HEK293T (cell line): ENCODE measurements at places on chromosomes 3 and 15.

DNA sequence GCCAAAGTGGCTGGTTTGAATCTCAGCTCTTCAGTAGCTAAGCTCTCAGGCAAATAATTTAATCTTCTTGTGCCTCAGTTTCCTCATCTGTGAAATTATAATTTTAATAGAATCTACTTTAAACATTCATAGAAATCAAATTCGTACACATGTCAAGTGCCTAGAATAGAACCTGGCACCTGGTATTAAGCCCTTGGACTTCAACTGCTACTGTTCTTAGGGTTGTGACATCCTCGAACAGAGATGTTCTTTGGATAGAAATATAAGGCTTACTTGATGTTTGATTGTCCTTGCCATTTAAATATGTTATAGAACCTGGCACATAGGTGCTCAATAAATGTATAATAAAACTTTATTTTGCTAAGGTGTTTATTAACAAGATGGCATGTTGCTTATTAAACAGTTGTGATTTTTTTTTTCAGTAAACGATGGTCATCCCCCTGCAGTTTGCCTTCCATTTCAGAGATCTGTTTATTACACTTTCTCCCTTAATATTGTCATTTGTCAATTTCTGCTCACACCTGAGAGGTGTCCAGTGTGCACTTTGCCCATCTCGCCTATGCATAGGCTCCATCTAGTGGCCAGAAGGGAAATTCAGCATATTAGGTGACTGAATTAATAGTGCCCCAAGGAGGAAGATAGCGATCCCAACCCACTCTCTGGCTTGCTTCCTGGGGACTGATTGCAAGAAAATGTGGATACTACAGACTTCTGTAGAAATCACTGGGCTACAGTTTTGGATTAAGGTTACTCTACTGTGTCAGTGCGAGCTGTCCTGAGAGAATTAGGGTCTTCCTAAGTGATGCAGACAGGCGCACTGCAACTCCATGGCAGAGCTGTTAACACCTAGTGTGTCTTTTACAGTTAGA, 10.7 kb downstream of the IGF1R start:
- peak; percentile 70 for DNase-seq

GRCh38 chr15:92271179-92271578, 122.5 kb upstream of the ST8SIA2 start:
- DNase-seq = no peak

DNA sequence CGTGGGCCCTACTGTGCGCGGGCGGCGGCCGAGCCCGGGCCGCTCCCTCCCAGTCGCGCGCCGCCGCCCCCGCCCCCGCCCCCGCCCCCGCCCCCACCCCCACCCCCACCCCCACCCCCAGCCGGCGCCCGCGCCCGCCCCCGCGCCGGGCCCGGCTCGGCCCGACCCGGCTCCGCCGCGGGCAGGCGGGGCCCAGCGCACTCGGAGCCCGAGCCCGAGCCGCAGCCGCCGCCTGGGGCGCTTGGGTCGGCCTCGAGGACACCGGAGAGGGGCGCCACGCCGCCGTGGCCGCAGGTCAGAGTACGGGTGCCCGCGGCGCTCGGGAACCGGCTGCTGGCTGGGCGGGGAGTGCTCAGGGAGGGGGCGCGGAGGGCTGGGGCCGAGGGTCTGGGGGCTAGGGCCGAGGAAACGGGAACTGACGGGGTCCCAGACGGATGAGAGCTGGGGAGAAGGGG, 1.1 kb upstream of the PPARG start:
- DNase-seq = peak; percentile 62

DNA sequence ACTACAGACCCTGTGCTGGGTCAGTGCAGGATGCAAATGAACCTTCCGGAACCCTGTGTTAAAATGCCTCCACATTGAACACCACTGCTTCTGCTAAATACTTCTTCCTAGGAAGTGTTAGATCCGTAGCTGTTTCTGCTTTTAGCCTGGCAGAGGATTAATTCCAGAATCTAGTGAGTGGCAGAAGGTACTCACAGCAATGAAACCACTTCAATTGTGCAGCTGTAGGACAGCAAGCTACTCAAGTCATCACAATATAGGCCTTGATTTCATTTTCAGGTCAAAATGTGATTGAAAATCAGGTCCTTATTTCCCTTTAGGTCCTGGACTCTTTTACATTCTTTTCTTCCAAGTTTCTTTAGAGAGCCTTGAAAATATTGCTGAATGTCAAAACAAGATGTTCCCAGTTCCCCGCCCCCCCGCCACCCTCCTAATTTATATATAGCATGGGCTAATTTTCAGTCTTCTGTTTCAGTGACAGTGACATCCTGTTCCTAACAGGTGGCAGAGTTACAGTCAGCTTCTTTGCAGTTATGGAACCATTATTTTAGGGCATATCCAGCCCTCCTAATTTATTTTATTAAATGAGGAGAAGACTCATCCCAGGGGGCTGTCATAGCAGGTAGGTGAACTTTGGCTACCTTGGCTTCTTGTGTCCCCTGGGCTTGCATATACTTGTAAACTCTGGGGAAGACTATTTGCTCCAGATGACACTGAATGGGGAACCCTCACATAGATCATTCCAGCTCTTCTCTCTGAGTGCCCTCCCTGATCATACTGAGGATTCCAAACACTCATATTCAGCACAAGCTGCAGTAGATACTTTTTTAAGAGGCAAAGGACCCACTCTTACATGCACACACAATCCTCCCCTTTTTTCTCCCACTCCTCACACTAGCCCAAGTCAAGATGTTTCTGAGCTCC, 28.0 kb upstream of the ARNT2 start:
- no peak for DNase-seq

GRCh38 chr3:108178676-108179075, 43.5 kb downstream of the IFT57 start:
- DNase-seq = no peak
